ENCODE measurements at places on chromosomes 3 and 15.

- DNase-seq: no peak
These were observed 21.2 kb upstream of the SPRED1 start for GRCh38 chr15:38231436-38231835.

DNA sequence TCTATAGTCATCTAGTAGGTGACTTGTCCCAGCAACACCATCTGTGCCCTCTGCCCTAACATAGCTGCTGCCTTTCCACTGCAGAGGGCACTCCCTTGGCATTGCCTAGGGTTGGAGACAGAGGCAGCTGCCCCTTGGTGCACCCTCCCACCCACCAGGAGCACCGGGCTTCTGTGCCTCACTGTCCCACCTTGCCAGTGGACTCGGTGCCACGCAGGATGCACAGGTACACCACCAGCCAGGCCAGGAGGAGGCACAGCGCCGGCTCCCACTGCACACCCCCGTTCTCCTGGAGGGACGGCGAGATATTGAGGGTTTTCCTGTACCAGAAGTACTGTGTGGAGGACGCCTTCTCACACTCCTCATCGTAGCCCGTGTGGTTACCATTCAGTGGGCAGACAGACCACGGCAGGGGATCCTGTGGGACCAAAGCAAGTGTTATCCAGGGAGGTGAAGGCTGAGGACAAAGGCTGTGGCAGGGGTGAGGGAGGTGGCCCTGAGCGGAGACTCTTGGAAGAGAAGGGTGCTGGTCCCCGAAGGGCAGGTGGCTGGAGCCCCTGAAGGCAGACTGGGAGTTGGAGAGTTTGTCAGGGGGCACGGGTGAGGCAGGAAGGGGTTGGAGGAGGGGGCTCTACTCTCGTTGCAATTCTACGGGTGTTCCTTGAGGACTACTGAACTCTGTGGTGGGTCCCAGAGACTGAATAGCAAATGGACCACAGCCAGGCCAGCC is 20.6 kb downstream of the SLC6A20 start:
- DNase-seq: no peak

DNA sequence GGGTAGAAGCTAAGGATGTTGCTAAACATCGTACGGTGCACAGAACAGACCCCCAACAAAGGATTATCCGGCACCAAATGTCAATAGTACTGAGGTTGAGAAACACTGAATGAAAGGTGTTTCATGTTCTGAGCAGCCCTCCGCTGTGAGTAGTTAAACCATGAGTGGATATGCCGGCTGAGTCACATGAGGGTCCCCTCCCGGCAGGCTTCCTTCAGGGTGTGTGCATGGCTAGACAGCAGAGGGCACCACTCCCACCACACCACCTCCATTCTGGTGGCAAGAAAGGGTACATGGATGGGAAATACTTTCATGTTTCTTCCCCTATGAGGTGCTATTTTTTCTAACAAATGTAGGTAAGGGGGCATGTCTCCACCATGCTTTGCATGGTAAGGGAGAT is 128.3 kb upstream of the SEMA6D start:
- no peak for DNase-seq

DNA sequence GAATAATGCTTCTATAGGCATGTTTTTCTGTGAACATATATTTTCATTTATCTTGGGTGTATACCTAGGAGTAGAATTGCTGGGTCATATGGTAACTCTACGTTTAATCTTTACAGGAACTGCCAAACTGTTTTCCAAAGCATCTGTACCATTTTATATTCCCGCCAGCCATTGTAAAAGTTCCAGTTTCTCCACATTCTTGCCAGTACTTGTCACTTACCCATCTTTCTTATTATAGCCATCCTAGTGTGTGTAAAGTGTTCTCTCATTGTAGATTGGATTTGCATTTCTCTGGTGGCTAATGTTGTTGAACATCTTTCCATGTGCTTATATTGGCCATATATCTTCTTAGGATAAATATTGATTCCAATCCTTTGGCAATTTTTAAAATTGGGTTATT is 31.2 kb upstream of the CFAP20DC start:
- no peak for DNase-seq

GRCh38 chr15:80060356-80061006 is 1.0 kb downstream of the ZFAND6 start:
- peak; percentile 18 for DNase-seq

GRCh38 chr3:55899887-55900286 is 412.8 kb upstream of the WNT5A start:
- DNase-seq: no peak

DNA sequence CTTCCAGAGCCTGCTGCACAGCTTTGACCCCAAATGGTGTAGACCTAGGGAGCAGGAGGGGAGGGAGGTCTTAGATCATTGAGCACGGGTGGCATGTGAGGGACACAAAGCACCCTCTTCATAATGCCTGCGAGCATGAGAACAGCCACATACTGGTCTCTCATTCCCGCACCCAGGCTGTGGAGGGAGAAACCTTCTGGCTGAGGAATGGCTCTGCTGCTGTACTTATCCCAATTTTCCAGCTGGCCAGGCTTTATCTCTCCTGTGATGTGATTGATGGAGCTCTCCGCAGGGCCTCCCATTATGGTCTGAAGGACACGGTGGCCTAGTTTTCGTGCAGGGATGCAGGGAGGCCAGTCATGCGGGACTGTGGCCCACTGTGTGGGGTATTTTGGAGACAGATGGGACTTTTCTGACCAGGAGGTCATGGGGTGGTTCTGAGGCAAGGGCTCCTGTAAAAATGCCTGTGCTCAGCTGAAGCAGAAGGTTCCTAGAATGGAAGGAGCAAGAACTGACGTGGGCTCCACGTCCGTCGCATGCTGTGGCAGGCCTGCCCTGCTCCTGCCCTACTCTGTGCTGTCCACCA is 251.5 kb downstream of the PLCL2 start:
- DNase-seq: no peak

- no peak for DNase-seq
These were observed 47.4 kb downstream of the SHQ1 start for GRCh38 chr3:72800869-72801268.

DNA sequence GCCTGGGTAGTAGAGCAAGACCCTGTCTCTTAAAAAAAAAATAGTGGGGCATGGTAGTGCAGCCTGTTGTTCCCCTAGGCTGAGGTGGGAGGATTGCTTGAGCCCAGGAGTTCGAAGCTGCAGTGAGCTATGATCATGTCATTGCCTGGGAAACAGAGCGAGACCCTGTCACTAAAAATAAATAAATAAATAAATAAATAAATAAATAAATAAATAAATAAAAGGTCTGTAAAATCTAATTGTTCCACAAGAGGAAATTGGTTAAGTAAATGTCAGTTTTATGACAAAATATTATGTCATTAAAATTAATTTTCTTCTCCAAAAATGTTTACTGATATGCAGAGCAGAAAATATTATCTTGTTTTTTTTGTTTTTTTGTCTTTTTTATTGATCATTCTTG is 5.3 kb downstream of the CRELD1 start:
- no peak for DNase-seq

DNA sequence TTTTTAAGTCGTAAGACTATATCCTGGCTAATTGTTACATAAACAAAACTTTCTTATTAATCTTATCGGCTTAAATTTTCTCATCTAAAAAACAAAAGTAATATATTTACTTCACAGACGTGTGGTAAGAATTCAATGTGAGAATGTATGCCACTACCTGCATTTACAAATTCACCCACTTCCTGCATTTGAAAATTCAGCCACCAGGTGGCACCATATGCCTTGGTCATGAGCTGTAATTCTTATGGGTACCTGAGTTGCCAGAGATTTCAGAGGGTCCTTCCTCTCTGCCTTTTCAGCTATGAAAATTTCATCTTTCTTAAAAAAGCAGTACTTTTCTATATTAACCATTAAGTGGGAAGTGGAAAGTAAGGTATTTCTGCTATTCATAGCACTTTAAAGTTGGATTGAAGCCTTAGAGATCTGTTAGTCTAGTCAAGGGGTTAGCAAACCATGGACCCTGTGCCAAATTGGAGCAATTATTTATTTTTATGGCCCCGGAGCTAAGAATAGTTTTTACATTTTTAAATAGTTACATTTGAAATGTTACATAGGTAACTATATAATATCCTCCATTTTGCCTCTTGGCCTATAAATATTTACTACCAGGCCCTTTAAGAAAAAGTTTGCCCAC is 127.8 kb downstream of the HCN4 start:
- DNase-seq: peak; percentile 69

- peak; percentile 48 for DNase-seq
These were observed 16.0 kb upstream of the CPEB1 start for GRCh38 chr15:82663186-82663600.

GRCh38 chr3:184156522-184156955 is 1.4 kb downstream of the DVL3 start:
- no peak for DNase-seq

DNA sequence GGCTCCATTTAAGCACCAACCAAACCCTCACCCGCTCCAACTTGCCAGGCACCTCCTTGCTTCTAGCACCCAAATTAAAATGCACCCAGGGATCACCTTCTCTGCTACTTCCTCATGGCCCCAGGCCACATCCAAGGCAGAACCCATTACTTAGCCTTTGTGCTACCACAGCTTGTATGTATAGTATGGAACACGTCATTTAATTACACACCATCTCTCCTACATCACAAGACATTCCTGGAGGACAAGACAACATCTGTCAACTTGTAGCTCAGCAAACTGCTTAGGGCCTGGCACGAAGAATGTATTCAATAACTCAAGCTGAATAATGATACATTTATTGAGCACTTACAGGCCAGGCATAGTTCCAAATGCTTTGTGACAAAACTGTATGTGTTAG is 23.3 kb downstream of the ZDHHC3 start:
- no peak for DNase-seq

- no peak for DNase-seq
These were observed 2.9 kb upstream of the PSMA4 start for GRCh38 chr15:78537266-78537905.

DNA sequence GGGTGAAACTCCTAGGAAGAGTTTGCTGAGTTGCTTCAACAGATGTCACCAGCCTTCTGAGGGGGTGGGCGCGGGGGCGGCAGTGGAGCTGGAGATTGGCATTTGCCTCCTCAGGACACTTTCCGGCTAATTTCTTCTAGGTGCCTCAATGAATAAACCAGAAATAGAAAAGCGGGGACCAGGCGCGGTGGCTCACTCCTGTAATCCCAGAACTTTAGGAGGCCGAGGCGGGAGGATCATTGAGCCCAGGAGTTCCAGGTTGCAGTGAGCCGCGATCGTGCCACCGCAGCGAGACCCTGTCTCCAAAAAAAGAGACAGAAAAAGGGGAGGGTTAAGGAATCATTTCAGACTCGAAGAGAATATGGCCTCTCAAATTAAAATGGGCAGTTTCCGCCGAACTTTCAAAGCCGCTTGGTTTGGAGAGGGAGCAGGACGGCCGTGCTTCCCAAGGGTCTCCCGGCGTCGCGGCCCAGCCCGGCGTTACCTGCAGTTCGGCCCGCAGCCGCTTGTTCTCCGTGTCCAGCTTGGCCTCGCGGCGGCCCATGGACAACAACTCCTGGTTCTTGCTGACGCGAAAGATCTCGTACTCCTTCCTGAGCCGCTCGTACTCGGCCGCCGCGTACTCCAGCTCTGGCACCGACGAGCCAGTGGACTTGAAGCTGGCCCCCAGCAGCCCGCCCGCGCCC is 587 bp downstream of the NPHP3 start:
- peak; percentile 16 for DNase-seq
